Natural killer cell (primary cell): ENCODE measurements at places on chromosomes 13 and 19.

DNA sequence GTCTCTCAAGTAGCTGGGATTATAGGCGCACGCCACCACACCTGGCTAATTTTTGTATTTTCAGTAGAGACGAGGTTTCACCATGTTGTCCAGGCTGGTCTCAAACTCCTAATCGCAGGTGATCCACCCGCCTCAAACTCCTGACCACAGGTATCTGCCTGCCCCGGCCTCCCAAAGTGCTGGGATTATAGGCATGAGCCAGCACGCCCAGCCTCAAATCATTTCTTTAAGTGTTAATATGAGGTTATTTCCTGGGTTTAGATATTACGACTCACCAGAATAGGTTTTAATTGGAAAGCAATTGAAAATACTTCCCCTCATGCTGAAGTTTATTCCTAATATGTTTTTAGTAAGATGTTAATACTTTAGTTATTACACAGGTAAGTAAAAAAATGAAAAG is 144.5 kb downstream of the NUFIP1 start:
- no peak overlapping the region for H3K4me3 ChIP-seq
- no peak overlapping the region for H3K27ac ChIP-seq
- H3K27me3 ChIP-seq, result no peaks in the 10 kb centered on the region
- no peak for DNase-seq
- no peaks in the 10 kb centered on the region for H3K36me3 ChIP-seq

GRCh38 chr19:42272535-42272897 is 3.5 kb downstream of the CIC start:
- H3K4me3 ChIP-seq, result no peak overlapping the region
- H3K27me3 ChIP-seq, result no peaks in the 10 kb centered on the region
- peaks cover 45% of the 10 kb centered on the region for H3K4me1 ChIP-seq
- H3K27ac ChIP-seq, result no peak overlapping the region
- no peak for DNase-seq

DNA sequence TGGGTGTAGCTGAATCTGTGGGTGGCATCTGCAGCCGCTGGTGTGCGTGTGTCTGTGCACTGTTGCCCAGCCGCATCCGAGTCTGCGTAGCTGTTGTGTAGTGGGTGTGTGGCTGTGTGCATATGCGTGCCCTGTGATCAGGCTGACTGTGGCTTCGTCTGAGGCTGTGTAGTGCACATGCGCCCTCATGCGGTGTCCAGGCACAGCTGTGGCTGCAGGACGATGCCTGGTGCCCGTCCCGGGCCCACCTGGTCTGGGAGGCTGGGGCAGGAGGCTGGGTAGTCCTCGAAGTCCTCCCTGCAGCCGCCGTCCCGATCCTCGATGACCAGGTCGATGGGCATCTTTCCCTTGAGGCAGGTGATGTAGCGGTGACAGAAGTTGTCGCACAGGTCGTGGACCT is 4.9 kb downstream of the MEIS3 start:
- H3K27ac ChIP-seq, result no peak overlapping the region
- no peak overlapping the region for H3K4me3 ChIP-seq
- no peak for DNase-seq
- peaks cover 8% of the 10 kb centered on the region for H3K4me1 ChIP-seq
- H3K36me3 ChIP-seq, result no peaks in the 10 kb centered on the region

- H3K4me3 ChIP-seq, result no peak overlapping the region
- no peak for DNase-seq
- no peaks in the 10 kb centered on the region for H3K36me3 ChIP-seq
- H3K27me3 ChIP-seq, result no peaks in the 10 kb centered on the region
Measured at GRCh38 chr19:18762125-18763023, 28.7 kb downstream of the COMP start.

GRCh38 chr19:55672418-55672817 is 2.6 kb upstream of the EPN1 start:
- no peak overlapping the region for H3K4me3 ChIP-seq
- peaks cover 31% of the 10 kb centered on the region for H3K4me1 ChIP-seq
- no peaks in the 10 kb centered on the region for H3K27me3 ChIP-seq
- peaks cover 38% of the 10 kb centered on the region for H3K36me3 ChIP-seq
- no peak for DNase-seq
- no peak overlapping the region for H3K27ac ChIP-seq

DNA sequence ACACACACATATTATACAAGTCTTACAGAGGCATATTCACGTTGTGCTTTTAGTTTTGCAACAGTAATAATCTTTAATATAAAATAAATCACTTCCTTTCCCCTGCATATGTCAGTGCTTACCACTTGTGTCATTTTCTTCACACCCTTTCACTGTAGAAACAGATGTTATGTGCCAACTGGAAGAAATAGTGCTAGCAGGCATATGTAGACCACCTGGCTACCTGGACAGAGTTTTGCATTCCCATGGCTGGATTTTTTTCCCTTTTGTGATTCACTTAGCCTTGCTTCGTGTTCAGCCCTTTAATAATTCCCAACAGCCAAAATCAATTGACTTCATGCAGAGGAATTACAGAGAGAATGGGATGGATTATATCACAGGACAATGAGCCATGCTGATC is 399.1 kb upstream of the SPRY2 start:
- no peaks in the 10 kb centered on the region for H3K4me1 ChIP-seq
- no peak for DNase-seq
- no peak overlapping the region for H3K4me3 ChIP-seq
- H3K36me3 ChIP-seq, result no peaks in the 10 kb centered on the region
- no peaks in the 10 kb centered on the region for H3K27me3 ChIP-seq
- H3K27ac ChIP-seq, result no peak overlapping the region

DNA sequence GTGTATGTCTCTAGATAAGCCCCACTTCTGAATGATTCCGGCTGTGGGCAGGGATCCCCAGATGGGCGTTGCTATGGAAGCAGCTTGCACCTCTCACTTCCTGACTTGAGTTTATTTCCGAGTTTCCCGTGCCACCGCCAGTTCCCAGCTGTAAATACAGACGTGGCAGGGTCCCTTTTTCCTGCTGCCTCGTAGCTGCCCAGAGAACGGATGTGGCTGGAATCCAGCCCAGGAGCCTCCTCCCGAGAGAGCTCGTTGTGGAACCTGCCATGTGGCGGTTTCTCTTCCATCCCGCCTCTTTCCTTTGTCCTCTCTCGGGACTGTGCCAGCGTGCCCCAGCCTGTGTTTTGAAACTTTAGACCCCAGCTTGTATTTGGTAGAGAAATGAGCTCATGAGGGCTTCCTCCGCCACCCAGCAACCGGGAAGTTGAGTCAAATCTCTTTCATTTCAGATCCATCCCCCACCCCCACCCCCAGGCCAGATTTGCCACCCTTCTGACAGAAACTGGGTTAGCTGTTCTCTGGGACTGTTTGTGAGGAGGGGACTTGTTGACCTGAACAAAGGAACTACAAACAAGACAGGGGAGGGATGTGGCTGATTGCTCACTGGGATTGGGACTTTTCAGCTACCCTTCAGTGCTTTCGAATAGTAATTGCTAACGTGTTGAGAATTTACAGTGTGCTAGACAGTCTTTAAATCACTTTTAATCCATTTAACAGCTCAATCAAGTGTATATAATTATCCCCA is 96.6 kb downstream of the SIPA1L3 start:
- H3K4me1 ChIP-seq, result peaks cover 40% of the 10 kb centered on the region
- H3K27ac ChIP-seq, result peak overlapping the region; percentile 31
- no peak overlapping the region for H3K4me3 ChIP-seq
- no peaks in the 10 kb centered on the region for H3K36me3 ChIP-seq
- H3K27me3 ChIP-seq, result no peaks in the 10 kb centered on the region

DNA sequence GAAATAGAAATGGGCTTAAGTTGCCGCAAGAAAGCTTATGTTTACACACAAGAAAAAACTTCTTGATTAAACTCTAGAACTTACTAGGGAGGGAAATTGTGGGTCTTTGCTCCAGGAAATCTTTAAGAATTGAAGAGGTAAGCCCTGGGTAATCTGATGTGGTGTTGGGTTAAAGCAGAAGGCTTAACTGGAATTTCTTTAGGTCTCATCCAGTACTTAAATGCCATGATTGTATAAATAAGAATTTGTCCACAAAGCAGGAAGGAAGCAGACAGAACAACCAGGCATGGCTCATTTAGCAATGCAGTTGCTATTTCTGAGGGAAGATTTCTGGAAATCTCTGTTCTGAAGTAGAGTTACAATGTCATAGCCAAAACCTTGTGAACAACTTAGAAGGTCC is 360.4 kb downstream of the KLF5 start:
- DNase-seq, result no peak
- no peaks in the 10 kb centered on the region for H3K36me3 ChIP-seq
- no peaks in the 10 kb centered on the region for H3K4me1 ChIP-seq
- H3K4me3 ChIP-seq, result no peak overlapping the region
- H3K27me3 ChIP-seq, result no peaks in the 10 kb centered on the region

DNA sequence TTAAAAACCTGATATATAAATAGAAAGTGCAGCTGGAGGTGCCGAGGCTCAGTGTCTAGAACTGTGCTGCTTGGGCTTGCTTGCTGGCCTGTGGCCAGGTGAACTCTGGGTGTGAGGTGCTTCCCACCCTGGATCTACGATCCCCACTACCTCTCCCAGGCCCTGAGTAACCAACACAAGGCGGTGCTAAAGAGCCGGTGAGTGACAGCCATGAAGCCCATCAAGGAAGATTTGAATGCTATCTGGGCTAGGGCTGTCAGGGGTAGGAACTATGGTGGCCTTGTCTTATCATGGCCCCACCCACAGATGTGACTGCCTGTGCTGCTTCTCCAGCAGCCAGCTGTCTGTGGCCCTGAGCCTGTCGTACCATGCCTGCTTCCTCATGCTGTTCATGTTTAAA is 25.6 kb upstream of the ZNF91 start:
- no peak for DNase-seq
- H3K27me3 ChIP-seq, result peaks cover 2% of the 10 kb centered on the region
- H3K27ac ChIP-seq, result no peak overlapping the region
- peaks cover 2% of the 10 kb centered on the region for H3K4me1 ChIP-seq
- H3K4me3 ChIP-seq, result no peak overlapping the region
- no peaks in the 10 kb centered on the region for H3K36me3 ChIP-seq

DNA sequence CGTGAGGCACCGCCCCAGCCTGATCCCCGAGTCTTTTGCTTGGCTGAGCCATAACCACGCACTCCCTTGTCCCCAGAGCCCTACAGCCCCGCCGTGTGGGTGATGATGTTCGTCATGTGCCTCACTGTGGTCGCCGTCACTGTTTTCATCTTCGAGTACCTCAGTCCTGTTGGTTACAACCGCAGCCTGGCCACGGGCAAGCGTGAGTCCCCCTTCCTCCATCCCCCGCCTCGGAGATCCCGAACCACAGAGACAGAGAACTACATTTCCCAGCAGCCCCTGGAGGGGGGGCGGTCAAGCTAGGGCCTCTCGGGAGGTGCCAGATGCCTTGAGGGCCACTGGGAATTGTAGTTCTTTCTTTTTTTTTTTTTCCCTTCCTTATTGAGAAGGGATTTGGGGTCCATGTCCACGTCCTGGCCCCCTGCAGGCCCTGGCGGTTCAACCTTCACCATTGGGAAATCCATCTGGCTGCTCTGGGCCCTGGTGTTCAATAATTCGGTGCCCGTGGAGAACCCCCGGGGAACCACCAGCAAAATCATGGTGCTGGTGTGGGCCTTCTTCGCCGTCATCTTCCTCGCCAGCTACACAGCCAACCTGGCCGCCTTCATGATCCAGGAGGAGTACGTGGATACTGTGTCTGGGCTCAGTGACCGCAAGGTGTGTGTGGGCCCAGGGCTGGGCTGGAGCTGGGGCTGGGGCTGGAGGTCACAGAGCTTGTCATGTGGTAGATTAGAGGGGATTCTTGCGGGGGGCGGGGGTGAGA is 25.9 kb downstream of the GRIN2D start:
- peak overlapping the region; percentile 4 for H3K4me3 ChIP-seq
- peaks cover 13% of the 10 kb centered on the region for H3K27me3 ChIP-seq
- peak; percentile 66 for DNase-seq
- H3K4me1 ChIP-seq, result peaks cover 32% of the 10 kb centered on the region
- no peak overlapping the region for H3K27ac ChIP-seq

DNA sequence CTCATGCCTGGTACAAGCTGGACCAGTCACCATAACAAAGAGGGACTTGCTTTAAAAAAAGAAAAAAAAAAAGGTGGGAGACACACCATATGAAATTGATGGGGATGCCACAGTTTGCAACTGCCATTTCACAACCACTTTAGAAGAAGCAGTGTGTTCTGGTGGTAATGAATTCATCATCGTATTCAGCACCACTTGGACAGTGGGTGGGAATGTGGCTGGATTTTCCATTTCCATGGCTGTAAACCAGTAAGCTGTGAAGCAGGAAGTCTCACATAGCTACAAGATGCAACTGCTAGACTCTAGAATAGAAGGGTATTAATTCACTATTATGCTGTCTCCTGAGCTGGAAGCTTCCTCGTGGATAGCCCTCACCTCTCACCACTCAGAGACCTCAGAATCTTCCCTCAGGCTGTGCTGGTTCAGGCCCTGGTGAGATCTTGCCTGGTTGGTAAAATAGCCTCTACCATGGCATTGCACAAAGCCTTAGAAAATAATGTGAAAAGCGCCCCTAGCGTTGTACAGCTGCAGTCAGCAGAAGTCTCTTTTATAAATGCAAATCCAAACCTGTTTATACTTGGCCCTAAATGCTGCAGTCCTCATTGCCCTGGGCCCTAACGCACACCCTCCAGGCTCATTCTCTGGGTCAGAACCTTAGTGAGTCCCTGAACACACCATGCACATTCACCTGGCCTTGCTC is 150.7 kb downstream of the KCTD15 start:
- H3K36me3 ChIP-seq, result no peaks in the 10 kb centered on the region
- no peak overlapping the region for H3K27ac ChIP-seq
- H3K4me1 ChIP-seq, result no peaks in the 10 kb centered on the region
- H3K27me3 ChIP-seq, result no peaks in the 10 kb centered on the region
- no peak for DNase-seq
- no peak overlapping the region for H3K4me3 ChIP-seq

GRCh38 chr19:8150178-8150865 is 930 bp upstream of the FBN3 start:
- no peak overlapping the region for H3K4me3 ChIP-seq
- H3K27me3 ChIP-seq, result peaks cover 24% of the 10 kb centered on the region
- no peak overlapping the region for H3K27ac ChIP-seq
- DNase-seq, result no peak
- no peaks in the 10 kb centered on the region for H3K36me3 ChIP-seq

GRCh38 chr13:43339145-43339804 is 315.9 kb downstream of the DNAJC15 start:
- H3K27me3 ChIP-seq, result no peaks in the 10 kb centered on the region
- no peak for DNase-seq
- no peaks in the 10 kb centered on the region for H3K36me3 ChIP-seq
- H3K4me1 ChIP-seq, result no peaks in the 10 kb centered on the region
- no peak overlapping the region for H3K27ac ChIP-seq

DNA sequence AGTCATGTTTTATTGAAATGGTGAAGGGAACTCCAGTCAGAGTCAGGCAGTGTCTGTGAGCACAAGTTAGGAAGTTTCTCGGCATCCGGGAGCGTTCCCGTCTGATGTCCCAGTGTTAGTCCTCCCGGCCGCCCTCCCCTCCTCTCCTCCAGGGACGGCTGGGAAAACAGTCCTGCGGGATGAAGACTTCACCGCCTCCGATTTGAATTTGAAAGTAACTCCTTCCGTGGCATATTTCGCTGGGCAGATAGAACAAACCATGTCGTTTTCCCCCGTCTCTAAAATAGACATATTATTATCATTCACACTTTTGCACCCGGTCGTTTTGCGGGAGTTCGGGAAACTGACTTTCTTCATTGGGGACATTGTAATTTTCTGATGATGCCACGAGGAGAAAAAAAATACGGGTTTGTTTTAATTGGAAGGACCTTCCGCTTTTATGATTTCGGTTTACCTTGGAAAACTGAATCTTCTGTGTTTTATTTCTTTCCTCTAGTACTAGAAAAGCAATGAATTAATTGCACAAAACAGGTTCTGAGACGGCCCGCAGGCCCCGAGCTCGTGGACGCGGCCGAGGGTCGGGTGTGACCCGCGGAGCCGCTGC is 76.6 kb downstream of the ZIC5 start:
- H3K27me3 ChIP-seq, result peaks cover 29% of the 10 kb centered on the region
- DNase-seq, result peak; percentile 19
- peaks cover 12% of the 10 kb centered on the region for H3K4me1 ChIP-seq
- no peak overlapping the region for H3K27ac ChIP-seq
